NCI-H226 (cell line): ENCODE measurements at places on chromosomes 16 and 17.

DNA sequence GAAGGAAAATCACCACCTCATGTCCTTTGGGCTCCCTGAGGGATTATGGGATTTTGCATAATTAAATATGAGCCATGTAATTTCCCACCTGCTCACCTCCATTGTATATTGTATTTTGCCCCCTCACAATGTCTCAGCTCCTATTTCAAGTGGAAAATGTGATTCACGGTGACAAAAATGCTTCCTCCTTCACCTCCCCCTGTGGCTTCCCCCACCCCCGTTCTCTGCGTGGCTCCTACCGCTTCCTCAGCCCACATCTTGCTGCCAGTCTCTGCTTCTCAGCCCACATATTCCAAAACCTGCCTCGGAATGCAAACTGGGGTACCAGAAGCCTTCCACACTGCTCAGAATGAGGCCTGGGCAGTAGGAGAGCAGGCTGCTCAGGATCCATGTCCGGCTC is 394.5 kb upstream of the C16orf82 start:
- no peak for DNase-seq

GRCh38 chr17:61380836-61381525 is 18.7 kb upstream of the TBX2 start:
- DNase-seq, result no peak

GRCh38 chr16:77385481-77385880 is 49.4 kb downstream of the ADAMTS18 start:
- no peak for DNase-seq

DNA sequence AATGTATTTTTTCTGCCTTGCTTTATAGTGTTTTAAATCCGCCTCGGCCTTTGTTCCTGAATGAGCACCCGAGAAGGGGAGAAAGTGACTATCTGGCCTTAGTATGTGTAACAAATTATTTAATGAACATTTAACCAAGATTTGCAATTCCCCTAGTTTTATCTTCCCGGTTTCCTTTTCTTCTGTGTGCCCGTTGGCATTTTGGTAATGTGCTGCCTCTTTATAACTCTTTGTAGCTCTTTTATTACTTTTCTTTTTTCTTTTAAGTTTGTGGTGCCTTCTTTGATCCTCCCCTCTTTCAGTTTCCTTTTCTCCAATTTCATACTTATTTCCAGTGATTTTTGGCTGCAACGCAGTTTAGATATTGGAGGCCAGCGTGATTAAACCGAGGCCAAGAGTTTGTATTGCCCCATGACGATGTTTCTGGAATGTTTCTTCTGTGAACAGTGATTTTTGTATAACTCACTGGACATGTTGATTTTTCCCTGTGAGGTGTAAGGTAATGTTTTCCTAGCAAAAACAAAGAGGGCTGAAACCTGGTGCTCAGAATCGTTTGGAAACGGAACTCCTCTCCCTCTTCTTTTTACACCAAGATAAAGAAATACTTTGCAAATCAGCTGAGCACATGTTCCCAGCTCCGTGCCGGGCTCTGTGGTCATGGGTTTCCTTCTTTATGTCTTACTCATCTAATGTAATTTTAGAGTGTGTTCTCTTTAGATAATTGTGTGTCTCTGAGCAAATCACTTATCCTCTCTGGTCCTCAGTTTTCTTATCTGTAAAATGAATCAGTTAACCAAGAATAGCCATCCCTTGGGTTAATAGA is 344.3 kb downstream of the WWOX start:
- no peak for DNase-seq

GRCh38 chr17:18331879-18332278 is 16.8 kb downstream of the SMCR8 start:
- no peak for DNase-seq

DNA sequence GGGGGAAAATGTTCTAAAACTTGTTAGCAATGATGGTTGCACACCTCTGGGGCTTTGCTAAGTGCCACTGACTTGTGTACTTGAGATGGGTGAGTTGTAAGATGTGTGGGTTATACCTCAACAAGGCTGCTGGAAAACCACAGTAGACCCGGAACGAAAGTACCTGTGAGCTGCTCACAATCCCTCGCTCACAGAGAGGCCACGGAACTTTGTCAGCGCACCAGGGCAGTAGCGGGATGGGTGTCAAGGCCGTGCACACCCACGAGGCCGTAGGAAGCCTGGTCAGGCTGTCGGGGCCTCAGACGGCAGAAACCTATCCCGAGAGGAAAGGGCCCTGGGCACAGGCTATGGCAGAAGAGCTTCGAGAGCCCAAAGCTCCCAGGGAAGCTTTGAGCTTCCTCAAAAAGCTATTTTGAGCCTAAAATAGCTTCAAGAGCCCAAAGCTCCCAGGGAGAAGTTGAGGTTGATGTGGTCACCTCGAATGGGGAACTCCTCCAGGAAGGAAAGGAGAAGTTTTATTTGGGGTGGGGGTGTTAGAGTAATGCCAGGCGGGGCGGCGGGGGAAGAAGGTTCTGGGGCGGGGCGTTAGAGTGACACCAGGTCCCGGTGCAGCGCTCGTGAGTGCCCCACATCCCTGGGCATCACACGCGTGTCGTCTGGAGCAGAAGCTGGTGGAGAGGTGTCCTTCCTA is 19.0 kb downstream of the CBFA2T3 start:
- DNase-seq, result no peak

DNA sequence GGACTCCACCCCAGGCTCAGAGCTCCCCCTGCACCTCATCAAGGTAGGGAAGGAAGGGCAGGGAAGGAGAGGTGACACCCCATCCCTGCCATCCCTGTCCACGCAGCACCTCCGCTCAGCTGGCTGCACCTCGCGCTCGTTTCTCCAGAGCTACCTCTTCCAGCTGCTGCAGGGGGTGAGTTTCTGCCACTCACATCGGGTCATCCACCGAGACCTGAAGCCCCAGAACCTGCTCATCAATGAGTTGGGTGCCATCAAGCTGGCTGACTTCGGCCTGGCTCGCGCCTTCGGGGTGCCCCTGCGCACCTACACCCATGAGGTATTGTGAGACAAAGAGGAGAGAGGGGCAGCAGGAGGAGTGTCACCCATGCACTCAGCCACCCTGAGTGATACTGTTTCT is 1.4 kb downstream of the CDK3 start:
- DNase-seq, result no peak
